ENCODE measurements at places on chromosomes 2 and 18.

DNA sequence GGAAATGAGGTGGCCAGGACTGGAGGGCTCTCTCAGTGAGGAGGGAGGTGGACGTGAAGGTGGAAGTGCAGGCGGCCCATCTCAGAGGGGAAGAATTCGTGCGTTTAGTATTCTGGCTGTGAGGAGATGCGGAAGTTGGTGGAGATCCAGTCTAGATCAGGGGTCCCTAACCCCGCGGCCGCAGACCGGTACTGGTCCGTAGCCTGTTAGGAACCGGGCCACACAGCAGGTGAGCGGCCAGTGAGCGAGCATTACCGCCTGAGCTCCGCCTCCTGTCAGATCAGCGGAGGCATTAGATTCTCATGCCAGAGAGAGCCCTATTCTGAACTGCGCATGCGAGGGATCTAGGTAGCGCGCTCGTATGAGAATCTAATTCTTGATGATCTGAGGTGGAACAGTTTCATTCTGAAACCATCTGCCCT lies 1.6 kb upstream of the FHOD3 start:
- no peak for DNase-seq

DNA sequence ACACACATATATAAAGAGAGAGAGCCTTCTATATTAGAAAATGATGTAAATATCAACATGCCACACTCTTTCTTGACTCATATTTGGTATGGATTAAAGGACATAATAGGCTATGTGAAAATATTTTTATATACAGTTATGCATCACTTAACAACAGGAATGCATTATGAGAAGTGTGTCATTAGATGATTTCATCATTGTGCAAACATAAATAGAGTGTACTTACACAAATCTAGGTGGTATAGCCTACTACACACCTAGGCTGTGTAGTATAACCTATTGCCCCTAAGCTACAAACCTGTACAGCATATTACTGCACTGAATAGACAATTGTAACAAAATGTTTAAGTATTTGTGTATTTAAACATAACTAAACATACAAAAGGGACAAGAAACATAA lies 354.8 kb upstream of the CNTNAP5 start:
- no peak for DNase-seq

GRCh38 chr2:31205186-31205585 lies 12.1 kb downstream of the CAPN14 start:
- DNase-seq: no peak

GRCh38 chr2:142815375-142815774 lies 62.1 kb upstream of the KYNU start:
- no peak for DNase-seq

DNA sequence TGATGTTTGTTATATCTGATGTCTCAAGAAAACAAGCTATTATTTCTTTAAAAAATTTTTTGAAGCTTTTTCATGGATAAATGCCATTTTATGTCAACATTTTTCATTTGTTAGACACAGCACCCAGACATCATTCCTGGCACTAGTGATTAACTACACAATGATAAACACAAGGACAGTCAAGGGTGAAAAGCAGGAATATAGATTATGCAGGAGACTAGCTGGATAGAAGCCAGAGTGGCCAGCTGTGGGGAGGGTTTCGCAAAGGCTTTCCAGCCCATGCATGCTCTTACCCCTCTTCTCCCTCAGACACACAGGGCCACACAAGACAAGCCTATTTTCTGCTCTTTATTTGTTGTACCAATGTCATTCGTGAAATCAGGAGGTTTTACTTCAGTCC lies 127.1 kb upstream of the TTC39C start:
- DNase-seq: no peak

DNA sequence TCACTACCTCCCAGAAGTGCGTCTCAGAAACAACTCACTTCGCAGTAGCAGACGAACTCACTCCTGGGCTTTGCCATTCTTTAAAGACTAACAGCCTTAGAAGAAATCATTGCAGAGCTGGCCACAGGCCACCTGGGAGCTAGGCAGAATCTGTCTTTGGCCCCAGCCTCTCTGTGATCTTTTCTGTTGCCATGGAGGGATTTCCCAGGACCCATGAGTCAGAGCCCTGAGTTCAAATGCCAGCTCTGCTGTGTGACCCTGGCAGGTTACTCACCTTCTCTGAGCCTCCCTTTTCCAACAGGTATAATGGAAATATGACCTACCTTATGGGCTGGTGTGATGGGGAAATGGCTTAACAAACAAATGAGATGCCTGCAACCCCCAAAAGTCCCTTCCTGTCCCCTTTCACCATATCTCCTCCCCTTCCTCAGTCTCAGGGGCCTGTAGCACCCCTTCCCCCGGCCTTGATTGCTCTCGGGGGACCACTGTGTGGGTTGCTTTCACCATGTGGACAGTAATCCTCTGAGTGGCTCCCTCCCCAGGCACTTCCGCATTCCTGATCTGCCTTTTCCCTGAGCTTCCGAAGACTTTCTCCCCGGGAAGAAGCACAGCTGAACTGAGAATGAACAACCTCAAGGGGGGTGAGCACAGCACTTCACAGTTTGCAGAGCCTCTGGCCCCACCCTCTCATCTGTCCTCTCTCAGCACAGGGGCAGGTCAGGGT lies 34.0 kb upstream of the SLC66A3 start:
- no peak for DNase-seq

Measured in GM12864 (cell line).